ENCODE measurements at places on chromosomes 3 and 15.

DNA sequence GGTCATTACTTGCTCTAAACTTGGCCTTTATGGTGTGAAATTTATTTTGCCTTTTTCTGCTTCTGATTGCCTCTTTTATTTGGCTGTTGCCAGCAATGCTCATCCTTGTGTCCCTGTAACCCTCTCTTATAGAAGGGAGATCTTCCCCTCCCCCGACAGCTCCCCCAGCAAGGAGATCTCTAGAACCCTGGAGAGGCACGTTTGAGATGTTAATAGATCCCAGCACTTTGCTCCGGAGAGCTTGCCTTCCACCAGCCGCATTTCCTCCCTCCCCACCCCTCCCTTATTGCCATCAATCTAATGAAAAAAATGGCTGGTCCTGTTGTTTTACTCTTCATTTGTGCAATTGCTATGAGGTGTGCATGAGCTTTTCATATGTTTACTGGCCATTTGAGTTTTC is 18.2 kb downstream of the TRIM71 start:
- no peak for DNase-seq

- DNase-seq: peak; percentile 60
Measured at GRCh38 chr3:102113421-102114041, 264.2 kb downstream of the NFKBIZ start.

DNA sequence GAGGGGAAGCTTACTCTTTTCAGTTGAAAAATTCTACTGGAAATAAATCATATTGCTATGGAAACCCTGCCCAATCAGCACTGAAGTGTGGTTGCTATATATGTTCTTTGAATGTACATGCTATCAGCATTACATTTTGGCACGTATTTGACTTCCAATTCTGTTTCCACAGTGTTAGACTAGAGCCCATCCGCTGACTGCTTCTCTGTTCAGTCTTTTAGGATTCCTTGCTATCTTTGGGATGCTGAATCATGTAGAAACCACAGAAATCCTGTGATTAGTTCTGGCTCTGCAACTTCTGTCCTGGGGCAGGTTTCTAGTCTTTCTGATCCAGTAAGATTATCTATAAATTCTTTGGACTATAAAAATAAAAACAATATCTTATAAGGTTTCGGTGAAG is 128.2 kb upstream of the SLC7A14 start:
- DNase-seq: no peak

- DNase-seq: no peak
Measured at GRCh38 chr3:18765662-18766061, 340.5 kb upstream of the SATB1 start.

GRCh38 chr15:40066589-40066988 is 27.6 kb upstream of the SRP14 start:
- DNase-seq: no peak

DNA sequence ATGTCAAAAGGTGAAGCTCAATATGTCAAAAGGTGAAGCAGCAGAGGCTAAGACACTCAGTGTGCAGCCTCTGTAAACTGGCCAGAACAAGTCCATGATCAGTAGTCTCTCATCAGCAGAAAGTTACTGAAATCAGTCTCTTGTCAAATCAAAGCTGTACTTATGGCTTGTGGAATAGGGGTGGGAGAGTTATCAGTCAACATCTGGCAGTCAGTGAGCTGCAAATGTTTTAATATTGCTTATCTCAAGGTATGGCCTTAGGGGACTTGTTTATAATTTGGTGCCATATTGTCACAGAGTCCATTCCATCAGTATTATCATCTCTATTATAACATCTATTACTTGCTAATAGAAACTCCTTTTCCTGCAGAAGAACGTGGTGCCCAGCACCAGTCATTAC is 14.9 kb upstream of the WDR49 start:
- DNase-seq: no peak

DNA sequence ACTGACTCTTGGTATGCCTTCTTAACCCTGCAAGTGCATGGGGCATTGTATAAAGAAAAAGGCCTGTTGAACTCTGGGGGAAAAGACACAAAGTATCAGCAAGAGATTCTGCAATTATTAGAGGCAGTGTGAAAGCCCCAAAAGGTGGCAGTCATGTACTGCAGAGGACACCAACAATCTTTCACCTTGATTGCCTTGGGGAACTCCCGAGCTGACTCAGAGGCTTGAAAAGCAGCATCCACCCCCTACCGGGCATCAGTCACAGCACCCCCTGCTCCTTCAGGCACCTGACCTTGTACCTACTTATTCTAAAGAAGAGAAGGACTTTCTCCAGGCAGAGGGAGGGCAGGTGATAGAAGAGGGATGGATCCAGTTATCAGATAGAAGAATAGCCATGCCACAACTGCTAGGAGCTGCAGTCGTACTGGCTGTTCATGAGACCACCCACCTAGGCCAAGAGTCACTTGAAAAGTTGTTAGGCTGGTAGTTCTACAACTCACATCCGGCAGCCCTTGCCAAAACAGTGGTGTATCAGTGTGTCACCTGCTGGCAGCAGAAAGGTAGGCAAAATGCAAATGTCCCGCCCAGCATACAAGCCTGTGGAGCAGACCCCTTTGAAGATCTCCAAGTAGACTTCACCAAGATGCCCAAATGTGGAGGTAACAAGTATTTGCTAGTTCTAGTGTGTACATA is 241.6 kb upstream of the CNTN6 start:
- no peak for DNase-seq

- DNase-seq: no peak
Measured at GRCh38 chr15:42083605-42083908, 10.8 kb downstream of the PLA2G4D start.
